ENCODE measurements at places on chromosomes 6 and 20. TPM values are rescaled to one million over a fixed set of nuclear protein-coding genes. Genes with fewer than 3 reads are reported as not detected.

The FBXL4 gene
- 21.9 TPM for total RNA-seq

The BACH2 gene
- total RNA-seq, result 3.6 TPM

The REM1 gene
- total RNA-seq, result 4.4 TPM

The CST11 gene
- not detected for total RNA-seq

The AVP gene
- not detected for total RNA-seq

The EFCAB8 gene
- total RNA-seq, result 0.78 TPM

GRCh38 chr20:17835240-17835933 is 133.2 kb downstream of the SNX5 start:
- no peaks in the 10 kb centered on the region for H3K4me1 ChIP-seq
- H3K36me3 ChIP-seq, result no peaks in the 10 kb centered on the region
- H3K4me3 ChIP-seq, result no peak overlapping the region
- H3K27me3 ChIP-seq, result no peaks in the 10 kb centered on the region

- no peak for ATAC-seq
- no peak overlapping the region for H3K4me3 ChIP-seq
- H3K27me3 ChIP-seq, result no peaks in the 10 kb centered on the region
- H3K27ac ChIP-seq, result no peak overlapping the region
- no peaks in the 10 kb centered on the region for H3K4me1 ChIP-seq
Measured at GRCh38 chr6:33704215-33705066, 7.1 kb downstream of the UQCC2 start.

- no peaks in the 10 kb centered on the region for H3K36me3 ChIP-seq
- H3K27ac ChIP-seq, result no peak overlapping the region
- no peak overlapping the region for H3K4me3 ChIP-seq
Measured at GRCh38 chr6:77015350-77015749, 447.9 kb downstream of the HTR1B start.

- H3K36me3 ChIP-seq, result no peaks in the 10 kb centered on the region
- H3K4me3 ChIP-seq, result no peak overlapping the region
- H3K27ac ChIP-seq, result no peak overlapping the region
- H3K4me1 ChIP-seq, result peaks cover 9% of the 10 kb centered on the region
- ATAC-seq, result no peak
Measured at GRCh38 chr20:51376111-51376510, 166.4 kb downstream of the NFATC2 start.

GRCh38 chr6:151015101-151015700 is 149.7 kb downstream of the MTHFD1L start:
- no peak for ATAC-seq
- H3K27ac ChIP-seq, result no peak overlapping the region
- H3K4me3 ChIP-seq, result no peak overlapping the region
- peaks cover 11% of the 10 kb centered on the region for H3K4me1 ChIP-seq
- H3K27me3 ChIP-seq, result no peaks in the 10 kb centered on the region

GRCh38 chr6:37047689-37048402 is 42.4 kb downstream of the FGD2 start:
- peaks cover 21% of the 10 kb centered on the region for H3K4me1 ChIP-seq
- H3K36me3 ChIP-seq, result no peaks in the 10 kb centered on the region
- H3K27me3 ChIP-seq, result no peaks in the 10 kb centered on the region
- ATAC-seq, result no peak
- H3K4me3 ChIP-seq, result no peak overlapping the region

GRCh38 chr6:75353644-75354043 is 69.1 kb upstream of the TMEM30A start:
- H3K4me3 ChIP-seq, result no peak overlapping the region
- no peak overlapping the region for H3K27ac ChIP-seq
- no peak for ATAC-seq
- peaks cover 6% of the 10 kb centered on the region for H3K4me1 ChIP-seq

GRCh38 chr6:129653229-129653628 is 56.7 kb downstream of the ARHGAP18 start:
- H3K27ac ChIP-seq, result no peak overlapping the region
- no peaks in the 10 kb centered on the region for H3K36me3 ChIP-seq
- no peaks in the 10 kb centered on the region for H3K4me1 ChIP-seq
- ATAC-seq, result no peak

GRCh38 chr6:126027601-126028000 is 41.3 kb downstream of the TRMT11 start:
- H3K4me3 ChIP-seq, result no peak overlapping the region
- no peak for ATAC-seq
- no peaks in the 10 kb centered on the region for H3K36me3 ChIP-seq
- no peaks in the 10 kb centered on the region for H3K27me3 ChIP-seq
- no peaks in the 10 kb centered on the region for H3K4me1 ChIP-seq

DNA sequence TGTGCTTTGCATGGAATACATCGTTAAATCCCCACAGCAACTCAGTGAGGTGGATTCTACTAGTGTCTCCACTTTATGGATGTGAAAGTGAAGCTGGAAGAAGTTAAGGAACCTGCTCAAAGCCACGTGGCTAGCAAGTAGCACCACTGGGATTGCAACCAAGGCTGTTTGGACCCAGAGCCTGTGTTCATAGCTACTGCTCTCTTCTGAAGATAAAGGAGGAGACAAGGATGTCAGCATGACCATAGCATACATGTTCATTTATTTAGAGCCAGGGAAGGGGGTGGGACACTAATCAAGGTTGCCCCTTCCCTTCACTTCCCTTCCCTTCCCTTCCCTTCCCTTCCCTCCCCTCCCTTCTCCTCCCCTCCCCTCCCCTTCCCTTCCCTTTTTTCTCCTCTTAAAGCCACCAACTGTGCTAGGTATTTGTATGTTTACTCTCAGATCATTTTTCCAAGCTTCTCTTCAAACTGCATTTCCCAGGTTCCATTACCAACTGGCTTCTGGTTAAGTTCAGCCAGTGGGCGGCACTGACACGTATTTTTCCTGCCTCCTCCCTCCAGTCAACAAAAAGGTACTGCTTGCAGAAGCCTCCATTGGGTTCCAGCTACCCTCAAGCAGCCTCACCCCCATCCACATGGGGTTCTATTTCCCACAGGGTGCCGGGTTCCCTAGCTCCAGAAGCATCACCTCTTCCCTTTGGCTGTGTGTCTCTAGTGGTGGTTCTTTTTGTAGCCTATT is 134.9 kb downstream of the BCAS1 start:
- ATAC-seq, result no peak
- no peak overlapping the region for H3K4me3 ChIP-seq
- no peaks in the 10 kb centered on the region for H3K27me3 ChIP-seq
- no peaks in the 10 kb centered on the region for H3K36me3 ChIP-seq
- H3K27ac ChIP-seq, result peak overlapping the region; percentile 40
- peaks cover 39% of the 10 kb centered on the region for H3K4me1 ChIP-seq

- no peak for ATAC-seq
- peaks cover 4% of the 10 kb centered on the region for H3K27me3 ChIP-seq
- H3K27ac ChIP-seq, result no peak overlapping the region
- H3K4me3 ChIP-seq, result no peak overlapping the region
Measured at GRCh38 chr20:22949331-22950109, 85.6 kb upstream of the SSTR4 start.

GRCh38 chr6:157538698-157539097 is 157.7 kb downstream of the ZDHHC14 start:
- H3K27ac ChIP-seq, result no peak overlapping the region
- no peaks in the 10 kb centered on the region for H3K4me1 ChIP-seq
- no peak overlapping the region for H3K4me3 ChIP-seq
- peaks cover 10% of the 10 kb centered on the region for H3K36me3 ChIP-seq

- peak overlapping the region; percentile 87 for H3K27ac ChIP-seq
- peak overlapping the region; percentile 48 for H3K4me3 ChIP-seq
- H3K36me3 ChIP-seq, result no peaks in the 10 kb centered on the region
- ATAC-seq, result peak; percentile 18
Measured at GRCh38 chr6:106511288-106512047, 117.8 kb downstream of the RTN4IP1 start.

- H3K4me1 ChIP-seq, result no peaks in the 10 kb centered on the region
- no peak for ATAC-seq
- H3K27ac ChIP-seq, result no peak overlapping the region
- H3K4me3 ChIP-seq, result no peak overlapping the region
- no peaks in the 10 kb centered on the region for H3K27me3 ChIP-seq
Measured at GRCh38 chr6:90411292-90411781, 114.7 kb upstream of the BACH2 start.

DNA sequence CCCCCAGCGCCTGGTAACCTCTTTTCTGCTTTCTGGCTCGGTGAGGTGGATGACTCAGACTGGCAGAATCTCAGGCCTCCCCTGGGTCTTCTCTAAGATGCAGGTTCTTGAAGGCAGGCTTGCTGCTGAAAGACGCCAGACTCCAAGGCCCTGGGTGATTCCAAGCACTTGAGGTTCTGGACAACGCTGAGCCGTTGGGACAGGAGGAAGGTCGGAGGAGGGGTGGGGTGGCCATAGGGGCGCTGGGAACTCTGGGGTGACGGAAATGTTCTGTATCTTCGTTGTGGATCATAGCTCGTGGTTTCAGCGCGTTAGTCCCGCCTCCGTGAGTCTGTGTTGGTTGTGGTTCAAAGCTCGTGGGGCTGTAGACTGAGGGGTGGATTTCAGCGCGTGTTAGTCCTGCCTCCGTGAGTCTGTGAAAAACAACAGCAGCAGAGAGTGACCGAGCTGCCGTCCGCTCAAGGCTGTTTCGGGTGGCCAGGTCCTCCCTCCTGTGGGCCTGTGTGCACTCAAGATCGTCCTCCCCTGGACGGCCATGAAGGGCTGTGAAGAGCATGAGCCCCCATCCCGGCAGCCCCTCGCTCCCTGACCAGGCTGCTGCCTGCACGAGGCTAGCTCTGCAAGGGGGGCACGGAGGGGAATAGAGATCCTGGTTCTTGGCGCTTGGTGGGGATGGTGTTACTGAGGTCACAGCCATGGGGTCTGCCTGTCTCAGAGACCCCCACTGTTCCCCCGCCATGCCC is 7.7 kb downstream of the NTSR1 start:
- peaks cover 36% of the 10 kb centered on the region for H3K27me3 ChIP-seq
- ATAC-seq, result no peak
- no peaks in the 10 kb centered on the region for H3K36me3 ChIP-seq
- peaks cover 29% of the 10 kb centered on the region for H3K4me1 ChIP-seq

DNA sequence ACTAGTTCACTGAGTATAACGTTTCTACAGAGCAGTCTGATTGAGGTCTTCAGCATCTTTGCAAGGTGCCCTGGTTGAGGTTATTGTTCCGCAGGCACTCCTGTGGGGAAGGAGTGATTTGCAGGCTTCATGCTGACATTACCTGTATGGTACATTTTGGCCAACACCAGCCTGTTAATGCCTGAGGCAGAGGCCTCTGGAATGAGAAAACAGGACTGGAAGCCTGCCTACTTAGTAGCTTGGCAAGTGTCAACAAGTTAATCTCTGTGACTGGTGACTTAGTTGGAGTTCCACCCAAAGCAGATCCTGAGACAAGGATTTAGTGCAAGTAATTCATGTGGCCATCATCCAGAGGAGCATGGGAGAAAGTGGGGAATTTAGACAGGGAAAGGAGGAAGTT is 24.6 kb downstream of the MAS1 start:
- peaks cover 27% of the 10 kb centered on the region for H3K27me3 ChIP-seq
- H3K27ac ChIP-seq, result no peak overlapping the region
- no peak overlapping the region for H3K4me3 ChIP-seq
- H3K36me3 ChIP-seq, result no peaks in the 10 kb centered on the region
- no peaks in the 10 kb centered on the region for H3K4me1 ChIP-seq

- H3K4me1 ChIP-seq, result peaks cover 71% of the 10 kb centered on the region
- peak overlapping the region; percentile 86 for H3K27ac ChIP-seq
- H3K36me3 ChIP-seq, result peaks cover 87% of the 10 kb centered on the region
- peak; percentile 96 for ATAC-seq
Measured at GRCh38 chr20:58907320-58908137, 55.0 kb downstream of the GNAS start.

DNA sequence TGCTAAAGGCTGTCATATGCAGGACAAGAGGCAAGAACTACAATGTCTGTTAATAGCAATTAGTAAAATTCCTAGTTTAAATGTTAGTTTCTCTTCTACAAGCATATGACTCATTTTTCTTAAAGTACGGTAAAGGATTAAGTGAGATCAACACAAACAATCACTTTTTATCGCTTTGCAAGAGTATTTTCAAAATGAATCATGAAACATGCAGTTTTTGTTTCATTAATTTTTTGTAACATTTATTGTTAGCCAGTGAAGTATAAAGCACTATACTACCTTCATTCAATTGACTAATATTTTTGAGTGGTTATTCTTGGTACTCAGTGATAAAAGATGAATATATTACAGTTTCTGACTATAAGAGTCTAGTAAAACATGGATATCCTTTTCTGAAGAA is 138.6 kb downstream of the AHI1 start:
- H3K27ac ChIP-seq, result no peak overlapping the region
- H3K4me3 ChIP-seq, result no peak overlapping the region
- H3K4me1 ChIP-seq, result no peaks in the 10 kb centered on the region
- no peaks in the 10 kb centered on the region for H3K27me3 ChIP-seq
- no peak for ATAC-seq

- H3K27me3 ChIP-seq, result no peaks in the 10 kb centered on the region
- H3K4me3 ChIP-seq, result no peak overlapping the region
- H3K36me3 ChIP-seq, result no peaks in the 10 kb centered on the region
- no peaks in the 10 kb centered on the region for H3K4me1 ChIP-seq
- ATAC-seq, result no peak
Measured at GRCh38 chr20:22862671-22863230, 172.4 kb upstream of the SSTR4 start.

DNA sequence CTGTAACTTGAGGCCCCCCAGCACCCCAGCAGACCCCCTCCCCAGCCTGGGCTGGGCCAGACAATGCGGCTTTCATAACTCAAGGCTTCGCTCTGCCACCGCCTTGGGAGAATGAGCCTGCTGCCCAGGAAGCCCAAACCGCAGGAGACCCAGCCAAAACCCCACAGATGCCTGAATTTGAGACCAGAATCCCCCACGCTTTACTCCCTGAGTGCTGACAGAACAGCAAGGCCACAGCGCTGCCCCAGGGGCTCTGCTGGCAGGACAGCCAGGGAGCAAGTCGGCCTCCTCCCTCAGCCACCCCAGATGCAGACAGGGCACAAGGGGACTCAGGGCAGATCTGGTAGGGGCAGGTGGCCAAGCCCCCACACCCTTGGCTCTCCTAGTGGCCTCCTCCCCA is 2.2 kb downstream of the MDFI start:
- no peak overlapping the region for H3K27ac ChIP-seq
- peaks cover 62% of the 10 kb centered on the region for H3K27me3 ChIP-seq
- peaks cover 22% of the 10 kb centered on the region for H3K4me1 ChIP-seq
- no peak overlapping the region for H3K4me3 ChIP-seq
- no peak for ATAC-seq

GRCh38 chr6:18328540-18328939 is 58.6 kb upstream of the RNF144B start:
- H3K27ac ChIP-seq, result no peak overlapping the region
- no peak for ATAC-seq
- no peaks in the 10 kb centered on the region for H3K27me3 ChIP-seq
- no peaks in the 10 kb centered on the region for H3K36me3 ChIP-seq
- H3K4me3 ChIP-seq, result no peak overlapping the region

GRCh38 chr6:7920425-7920824 is 9.8 kb upstream of the TXNDC5 start:
- no peak overlapping the region for H3K4me3 ChIP-seq
- no peak overlapping the region for H3K27ac ChIP-seq

DNA sequence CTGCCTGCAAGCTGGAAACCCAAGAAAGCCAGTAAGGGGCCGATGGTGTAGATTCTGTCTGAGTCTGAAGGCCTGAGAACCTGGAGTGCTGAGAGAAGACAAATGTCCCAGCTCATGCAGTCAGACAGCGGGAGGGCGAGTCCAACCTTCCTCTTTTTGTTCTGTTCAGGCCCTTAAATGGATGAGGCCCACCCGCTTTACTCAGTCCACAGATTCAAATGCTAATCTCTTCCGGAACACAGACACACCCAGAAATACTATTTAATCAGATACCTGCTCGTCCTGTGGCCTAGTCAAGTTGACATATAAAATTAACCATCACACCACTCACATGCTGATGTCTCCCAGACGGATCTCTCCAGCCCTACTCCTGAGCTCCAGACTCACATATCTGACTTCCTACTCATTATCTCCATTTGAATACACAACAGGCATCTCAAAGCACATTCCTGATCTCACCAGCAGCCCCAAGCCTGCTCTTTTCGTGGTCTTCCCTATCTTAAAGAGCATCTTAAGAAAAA is 26.7 kb upstream of the SRC start:
- H3K4me1 ChIP-seq, result no peaks in the 10 kb centered on the region
- H3K4me3 ChIP-seq, result no peak overlapping the region
- H3K36me3 ChIP-seq, result no peaks in the 10 kb centered on the region
- no peaks in the 10 kb centered on the region for H3K27me3 ChIP-seq

All from gastroesophageal sphincter (tissue), 4 donors.